ENCODE measurements at places on chromosomes 1 and 21.

- no peak for DNase-seq
Measured at GRCh38 chr1:232493869-232494268, 136.1 kb downstream of the SIPA1L2 start.

DNA sequence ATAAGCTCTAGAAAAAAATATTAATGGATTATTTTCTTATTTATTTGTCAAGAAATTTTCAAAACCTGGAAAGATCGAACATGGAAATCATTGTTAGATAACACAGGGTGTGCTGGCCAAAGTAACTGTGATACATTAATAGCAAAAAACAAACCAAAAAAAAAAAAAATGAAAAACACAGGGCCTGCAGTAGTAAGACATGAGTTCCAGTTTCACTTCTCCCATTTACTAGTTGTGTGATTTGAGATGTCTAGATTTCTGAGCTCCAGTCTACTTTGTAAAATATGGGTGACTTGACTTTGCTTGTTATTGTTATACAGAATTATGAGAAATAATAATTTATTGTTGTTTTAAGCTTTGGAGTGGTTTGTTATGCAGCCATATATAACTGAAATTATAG lies 13.6 kb downstream of the FAM177B start:
- DNase-seq: no peak

DNA sequence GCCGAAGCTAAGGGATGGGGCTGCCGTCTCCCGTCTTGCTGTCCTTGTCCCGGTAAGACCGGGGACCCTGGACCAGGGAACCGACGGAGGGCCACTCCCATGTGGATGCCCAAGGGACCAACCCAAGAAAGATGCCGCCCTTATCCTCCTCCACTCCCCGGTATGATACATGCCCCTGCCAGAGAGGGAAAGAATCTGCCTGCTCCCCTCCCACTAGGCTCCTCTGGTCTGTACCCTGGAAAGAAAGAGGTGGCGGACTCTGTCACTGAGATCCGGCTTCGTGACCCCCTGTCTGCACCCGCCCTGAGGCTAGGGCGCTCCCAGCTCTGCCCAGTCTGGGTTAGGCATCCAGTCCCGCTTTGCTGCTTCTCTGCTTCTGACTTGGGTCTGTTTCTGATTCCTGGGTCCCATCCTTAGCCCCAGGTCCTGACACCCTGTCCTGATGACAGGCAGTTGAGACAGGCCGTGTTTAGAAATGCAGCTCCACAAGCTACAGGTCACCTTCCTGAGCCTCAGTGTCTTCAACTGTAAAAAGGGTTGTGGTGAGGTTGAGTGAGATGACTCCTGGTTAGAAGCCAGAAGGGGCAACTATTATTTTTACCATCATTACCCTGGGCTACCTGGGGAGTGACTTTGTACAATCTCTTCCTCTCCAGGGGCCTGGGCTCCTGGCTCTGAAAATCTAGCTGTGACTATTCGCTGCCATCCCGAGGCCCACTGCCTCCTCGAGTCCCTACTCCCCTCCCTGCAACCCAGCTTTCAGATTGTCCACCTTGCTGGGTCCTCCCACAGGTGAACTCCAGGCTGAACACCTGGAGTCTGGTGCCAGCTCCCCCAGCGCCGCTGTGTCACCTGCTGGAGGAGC lies 3.7 kb downstream of the MATN1 start:
- no peak for DNase-seq

DNA sequence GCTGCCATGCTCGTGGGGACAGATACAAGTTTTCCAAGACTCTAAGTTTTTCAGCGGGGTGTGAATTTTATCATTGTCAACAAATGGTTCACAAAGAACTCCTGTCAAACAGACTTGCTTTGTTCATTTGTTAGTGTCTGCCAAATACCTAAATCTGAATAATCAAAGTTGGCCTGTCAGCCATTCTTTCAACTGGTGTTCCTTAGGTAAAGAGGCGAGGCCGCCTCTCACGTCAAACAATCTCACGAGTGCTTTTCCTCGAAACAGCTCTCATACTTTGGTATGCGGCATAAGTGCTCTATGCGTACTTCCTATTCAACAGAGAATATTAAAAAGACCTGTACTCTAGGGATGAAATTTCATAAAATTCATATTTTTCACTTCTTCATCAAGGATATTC lies 51.4 kb upstream of the KANK4 start:
- no peak for DNase-seq

DNA sequence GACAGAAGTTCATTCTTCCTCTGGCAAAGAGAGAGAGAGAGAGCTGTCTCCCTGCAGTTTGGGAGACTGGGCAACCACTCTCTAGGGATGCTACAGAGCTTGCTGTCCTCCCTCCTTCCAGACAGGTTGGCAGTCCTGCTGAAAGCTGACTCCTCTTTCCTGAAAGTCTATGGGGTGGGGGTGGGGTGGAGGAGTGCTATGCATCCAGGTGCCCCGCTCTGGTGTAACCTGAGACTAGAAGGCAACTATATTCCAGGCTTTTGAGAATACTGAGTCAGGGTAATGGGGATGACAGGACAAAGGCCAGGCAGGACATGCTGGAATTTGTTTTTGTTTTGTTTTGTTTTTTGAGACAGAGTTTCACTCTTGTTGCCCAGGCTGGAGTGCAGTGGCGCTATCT lies 55.4 kb downstream of the OPTC start:
- DNase-seq: no peak

DNA sequence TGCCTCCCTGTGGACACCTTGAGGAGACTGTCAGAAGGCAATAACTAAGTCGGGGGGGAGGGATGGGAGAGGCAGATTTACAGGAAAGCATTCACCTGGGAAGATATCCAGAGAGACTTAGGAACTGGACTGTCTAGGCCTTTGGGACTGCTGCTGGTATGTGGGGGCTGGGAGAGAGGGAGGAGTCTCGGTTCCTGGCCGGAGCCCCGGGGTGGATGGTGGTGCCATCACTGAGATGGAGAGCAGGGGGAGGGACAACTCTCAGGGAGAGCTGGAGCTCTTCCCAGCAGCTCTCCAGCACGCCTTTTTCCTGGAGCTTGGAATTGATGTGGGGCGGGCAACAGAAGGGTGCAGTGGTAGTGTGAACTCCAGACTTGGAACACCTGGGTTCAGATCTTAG lies 22.1 kb downstream of the PTPRF start:
- no peak for DNase-seq

Data from sciatic nerve (tissue), 2 donors.